ENCODE measurements at places on chromosomes 5 and 9.

DNA sequence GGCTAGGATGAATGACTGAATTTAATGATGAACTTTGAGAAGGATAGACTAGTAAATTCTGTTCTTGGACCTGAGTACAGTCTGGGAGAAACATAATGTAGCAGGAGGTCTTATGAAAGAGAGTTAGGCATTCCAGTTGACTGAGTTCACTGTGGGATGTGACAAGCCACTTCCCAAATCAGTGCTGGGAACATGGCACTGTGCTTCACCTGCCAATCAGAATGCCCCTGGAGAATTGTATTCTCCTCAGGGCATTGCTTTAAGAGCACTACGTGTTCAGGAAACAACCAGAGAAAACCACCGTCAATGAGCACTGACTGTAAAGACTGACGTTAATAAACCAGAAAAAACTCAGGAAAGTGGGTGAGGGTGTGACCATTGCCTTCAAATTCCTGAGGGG, 1.2 kb downstream of the CCDC107 start:
- no peak for DNase-seq

DNA sequence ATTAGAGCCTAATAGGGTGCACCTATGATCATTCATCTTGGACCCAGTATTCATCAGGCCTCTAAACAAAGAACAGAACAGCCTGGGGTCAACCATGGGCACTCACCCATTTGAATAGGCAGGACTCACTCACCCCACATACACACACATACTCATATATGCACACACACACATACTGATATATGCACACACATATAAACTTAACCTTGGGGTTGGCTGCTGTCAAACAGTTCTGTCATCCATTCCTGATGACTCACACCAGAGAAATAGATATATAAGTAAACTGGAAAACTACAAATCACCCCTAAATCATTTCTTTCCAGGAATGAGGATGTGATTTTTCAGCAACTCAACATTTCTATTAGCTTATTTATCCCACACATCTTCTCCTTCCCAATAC, 51.3 kb downstream of the ARL15 start:
- no peak for DNase-seq

GRCh38 chr9:123131258-123131657, 97.8 kb downstream of the GPR21 start:
- DNase-seq, result no peak

- no peak for DNase-seq
Measured at GRCh38 chr5:103089272-103089671, 30.7 kb downstream of the GIN1 start.

DNA sequence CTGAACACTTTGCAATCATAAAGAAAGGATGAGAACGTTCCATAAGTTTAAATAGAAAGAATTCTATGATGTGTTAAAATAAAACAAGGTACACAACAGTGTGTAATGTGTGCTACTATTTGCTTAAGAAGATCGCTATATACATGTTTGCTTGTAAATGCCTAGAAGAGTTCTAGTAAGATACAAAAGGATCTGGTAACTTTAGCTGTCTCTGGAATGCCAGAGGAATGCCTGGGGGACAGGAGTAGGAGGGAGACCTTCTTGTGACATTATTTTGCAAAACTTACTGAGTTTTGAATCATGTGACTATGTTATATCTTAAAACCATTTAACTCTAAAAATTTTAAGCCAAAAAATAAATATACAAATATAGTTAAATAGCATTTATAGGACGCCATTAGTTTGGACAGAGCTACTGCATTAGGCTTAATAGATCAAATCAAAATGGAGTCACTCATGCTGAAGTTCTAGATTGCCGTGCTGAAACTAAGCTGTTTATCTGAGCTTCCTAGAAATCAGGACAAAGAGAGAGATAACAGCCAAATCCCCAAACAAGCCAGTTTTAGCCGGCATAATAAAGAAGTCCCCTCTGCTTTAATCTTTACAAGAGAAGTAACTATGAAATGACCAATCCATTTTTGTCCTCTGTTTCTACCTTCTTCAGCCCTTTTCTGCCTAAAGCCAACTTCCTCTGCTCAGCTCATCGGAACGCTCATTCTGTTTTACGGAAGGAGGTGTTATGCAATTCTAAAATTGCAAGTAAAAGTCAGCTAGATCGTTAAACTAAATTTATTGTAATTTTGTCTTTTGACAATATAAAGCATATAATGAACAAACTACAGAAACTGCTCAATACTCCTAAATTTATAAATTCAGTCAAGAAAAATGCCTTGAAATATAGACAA, 44.8 kb downstream of the LIX1 start:
- DNase-seq, result no peak

- no peak for DNase-seq
Measured at GRCh38 chr9:73370053-73370452, 218.4 kb downstream of the ANXA1 start.

DNA sequence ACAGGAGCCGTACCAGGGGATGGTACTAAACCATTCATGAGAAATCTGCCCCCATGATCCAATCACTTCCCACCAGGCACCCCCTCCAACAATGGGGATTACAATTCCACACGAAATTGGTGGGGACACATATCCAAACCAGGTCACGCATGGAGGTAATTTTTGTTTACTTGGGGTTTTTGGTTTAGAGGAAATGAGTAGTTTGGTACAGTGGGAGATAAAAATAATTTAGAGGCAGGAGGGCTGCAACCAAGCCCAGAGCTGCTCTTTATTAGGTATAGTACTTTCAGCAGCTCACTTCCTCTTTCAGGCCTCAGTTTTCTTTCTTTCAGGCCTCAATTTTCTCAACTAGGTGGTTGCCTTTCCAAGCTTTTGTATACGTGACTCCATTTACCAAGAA, 23.2 kb downstream of the PRUNE2 start:
- DNase-seq, result no peak

DNA sequence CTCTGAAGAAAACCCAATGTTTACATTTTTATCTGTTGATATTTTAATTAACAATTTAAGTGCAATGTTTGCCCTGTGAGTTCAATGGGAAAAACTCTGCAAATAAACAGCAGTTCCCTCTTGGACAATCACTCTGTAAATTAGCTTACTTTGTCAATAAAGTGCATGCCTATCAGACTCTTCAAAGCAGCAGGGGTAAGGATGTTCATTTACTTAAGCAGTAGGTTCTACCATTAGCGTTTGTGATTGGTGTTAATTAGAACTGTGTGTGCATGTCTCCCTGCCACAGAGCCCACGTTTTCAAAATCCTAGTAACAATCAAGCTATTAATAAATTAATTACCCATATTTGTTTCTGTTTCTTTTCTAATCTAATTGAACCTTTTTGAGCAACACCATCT, 1921.6 kb upstream of the WWC1 start:
- DNase-seq, result no peak

DNA sequence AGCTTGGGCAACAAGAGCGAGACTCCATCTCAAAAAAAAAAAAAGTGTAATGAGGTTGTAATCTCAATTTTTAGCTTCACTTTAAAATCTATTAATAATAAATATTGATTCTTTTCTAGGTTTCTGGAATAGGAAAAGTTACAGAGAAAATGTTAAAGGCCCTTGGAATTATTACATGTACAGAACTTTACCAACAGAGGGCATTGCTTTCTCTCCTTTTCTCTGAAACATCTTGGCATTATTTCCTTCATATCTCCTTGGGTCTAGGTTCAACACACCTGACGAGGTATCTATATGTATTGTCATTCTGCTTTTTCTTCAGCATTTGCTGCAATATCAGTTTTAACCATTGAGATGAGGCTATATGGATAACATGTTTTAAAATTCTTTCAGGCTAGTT, 26.6 kb upstream of the ANKDD1B start:
- DNase-seq, result no peak

DNA sequence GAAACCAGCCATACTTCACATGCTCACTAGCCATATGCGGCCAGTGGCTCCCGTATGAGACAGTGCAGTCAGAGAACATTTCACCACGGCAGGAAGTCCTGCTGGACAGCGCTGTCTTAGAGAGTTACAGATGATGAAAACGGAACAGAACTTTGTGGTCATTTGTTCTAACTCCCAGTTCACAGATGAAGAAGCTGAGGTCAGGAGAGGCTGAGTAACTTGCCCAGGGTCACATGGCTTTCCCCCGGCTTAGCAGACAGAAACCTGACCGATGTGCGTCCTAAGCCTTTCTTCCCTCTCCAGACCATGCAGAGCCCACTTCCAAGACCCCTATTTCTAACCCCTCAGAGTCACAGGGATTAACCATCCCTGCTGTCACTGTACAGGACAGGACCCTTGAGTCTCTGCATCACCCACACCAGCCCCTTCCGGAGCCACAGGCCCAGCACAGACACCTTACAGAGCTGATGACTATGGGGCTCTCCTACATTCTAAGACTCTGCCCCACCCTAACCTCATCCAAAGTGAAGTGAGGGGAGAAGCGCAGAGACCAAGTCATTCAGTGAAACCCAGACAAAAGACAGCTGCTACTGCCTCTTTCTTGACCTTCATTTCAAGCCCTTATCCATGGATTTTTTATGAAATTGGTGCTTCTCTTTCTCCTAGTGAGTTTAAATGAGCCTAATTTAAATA, 86.9 kb downstream of the PTPN3 start:
- no peak for DNase-seq

- no peak for DNase-seq
Measured at GRCh38 chr5:145960166-145960565, 23.8 kb downstream of the SH3RF2 start.

- no peak for DNase-seq
Measured at GRCh38 chr5:137561608-137562007, 62.5 kb upstream of the SPOCK1 start.

DNA sequence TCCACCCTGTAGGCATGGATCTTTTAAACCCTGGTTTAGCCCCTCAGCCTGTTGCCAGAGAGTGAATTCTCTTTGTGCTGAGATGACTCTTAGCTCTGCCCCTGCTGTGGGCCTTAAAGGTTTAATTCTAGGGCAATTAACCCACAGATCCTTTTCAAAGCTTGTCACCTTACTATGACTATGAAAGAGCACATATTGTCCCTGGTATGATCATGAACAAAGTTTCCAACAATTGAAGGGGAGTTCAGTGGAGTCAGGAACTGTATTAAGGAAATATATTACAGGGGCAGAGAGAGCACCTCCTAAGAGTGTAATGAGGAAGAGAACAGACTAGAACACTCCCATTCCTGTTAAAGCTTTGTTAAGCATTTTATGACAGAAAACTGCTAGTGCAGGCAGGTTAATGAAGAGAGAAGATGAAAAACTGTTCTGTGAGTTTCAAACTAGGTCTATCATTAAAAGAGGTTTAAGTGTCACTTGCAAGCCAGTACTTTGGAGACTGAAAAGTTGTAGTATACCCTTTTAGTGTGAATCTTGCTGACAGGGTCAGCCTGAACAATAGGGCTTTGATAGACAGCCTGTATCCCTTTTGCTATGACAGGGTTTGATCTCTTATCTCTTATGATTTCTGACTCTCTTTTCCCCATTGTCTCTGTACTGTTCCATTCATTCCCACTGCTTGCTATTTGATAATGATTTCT, 104.2 kb upstream of the ELL2 start:
- DNase-seq, result no peak

- no peak for DNase-seq
Measured at GRCh38 chr9:69497816-69498215, 172.8 kb downstream of the ENTREP1 start.

DNA sequence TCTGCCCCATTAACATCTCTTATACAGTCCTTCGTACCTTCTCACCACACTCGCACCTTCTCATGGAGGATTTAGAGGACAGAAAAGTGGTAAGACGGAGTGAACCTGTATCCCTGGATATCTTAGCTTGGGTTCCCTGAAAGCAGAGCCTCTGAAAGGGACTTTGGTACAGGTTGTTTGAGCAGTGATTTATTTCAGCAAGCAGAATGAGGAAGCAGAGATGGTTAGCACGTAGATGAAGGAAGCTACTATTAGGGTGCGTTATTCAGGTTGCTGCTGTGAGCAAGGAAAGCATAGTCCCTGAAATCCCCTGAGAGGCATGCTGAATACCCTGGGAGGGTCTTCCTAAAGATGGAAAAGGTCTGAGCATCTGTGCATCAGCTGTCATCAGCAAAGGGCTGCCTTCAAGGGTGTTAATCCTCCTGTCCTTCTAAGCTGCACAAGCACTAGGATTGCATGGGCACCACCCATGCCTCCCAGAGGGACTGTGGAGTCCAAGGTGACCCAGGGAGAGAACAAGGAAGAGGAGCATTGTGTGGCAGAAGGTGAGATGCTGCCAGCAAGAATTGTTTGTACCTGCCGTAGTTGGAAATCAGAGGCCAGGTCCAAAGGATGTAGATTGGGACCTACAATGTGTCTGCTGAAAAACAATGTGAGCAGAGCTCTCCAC, 273.7 kb downstream of the RASEF start:
- no peak for DNase-seq

DNA sequence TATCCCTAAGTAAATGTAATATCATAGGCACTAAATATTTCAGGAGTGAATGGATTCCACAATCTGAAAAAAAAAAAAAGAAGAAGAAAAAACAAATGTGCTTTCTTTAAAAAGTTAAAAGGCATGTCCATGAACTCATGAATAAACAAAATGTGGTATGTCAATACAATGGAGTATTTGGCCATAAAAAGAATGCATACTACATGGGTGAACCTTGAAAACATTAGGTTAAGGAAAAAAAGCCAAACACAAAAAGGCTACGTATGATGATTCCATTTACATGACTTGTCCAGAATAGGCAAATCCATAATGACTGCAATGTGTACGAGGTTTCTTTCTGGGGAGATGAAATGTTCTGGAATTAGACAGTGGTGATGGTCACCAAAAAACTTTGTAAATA, 45.3 kb downstream of the FNIP1 start:
- DNase-seq, result no peak

GRCh38 chr9:137303151-137303892, 1.3 kb upstream of the NRARP start:
- DNase-seq, result no peak

DNA sequence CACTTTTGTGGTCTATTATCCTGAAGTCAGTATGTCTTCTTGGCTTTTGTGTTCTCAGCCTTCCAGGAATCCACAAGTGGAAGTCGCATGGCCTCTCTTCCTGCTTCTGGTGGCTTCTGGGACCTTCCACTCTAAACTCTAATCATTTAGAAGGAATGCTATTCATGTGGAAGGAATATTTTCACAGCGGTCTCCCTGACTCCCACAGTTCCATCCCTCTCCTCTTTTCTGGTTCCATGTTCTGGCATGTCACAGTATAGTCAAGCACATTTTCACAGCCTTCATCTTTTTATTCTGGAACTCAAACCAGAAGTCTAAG, 7.3 kb upstream of the RAI14 start:
- no peak for DNase-seq

- no peak for DNase-seq
Measured at GRCh38 chr5:28301712-28302111, 1263.3 kb upstream of the CDH9 start.

- DNase-seq, result no peak
Measured at GRCh38 chr5:33073881-33074327, 362.8 kb downstream of the NPR3 start.

DNA sequence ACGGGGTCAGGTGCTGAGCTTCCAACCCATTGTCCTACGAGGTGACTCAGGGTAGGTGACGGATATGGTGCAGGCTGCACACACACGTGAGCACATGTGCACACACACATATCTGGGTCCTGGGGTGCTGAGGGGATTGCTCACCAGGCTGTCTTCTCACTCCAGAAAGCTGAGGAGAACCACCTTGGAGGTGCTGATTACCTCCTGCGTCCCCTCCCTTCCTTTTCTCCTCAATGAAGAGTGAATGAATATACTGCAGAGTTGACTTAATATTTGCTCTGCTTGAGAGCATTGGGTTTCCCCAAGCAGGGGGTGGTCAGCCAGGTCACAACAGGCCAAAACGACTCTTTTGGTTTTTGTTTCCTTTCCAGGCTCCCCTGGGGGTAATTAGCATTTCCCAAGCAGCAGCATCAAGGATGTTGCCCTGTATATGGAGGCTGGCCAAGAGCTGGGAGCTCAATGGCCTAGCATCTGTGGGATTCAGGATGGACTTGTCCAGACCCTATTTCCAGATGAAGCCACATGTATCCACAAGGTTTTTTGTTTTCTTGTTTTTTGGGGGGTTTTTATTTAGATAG, 49.7 kb downstream of the PDZD2 start:
- DNase-seq, result no peak
